ENCODE measurements at places on chromosomes 5 and 9.

DNA sequence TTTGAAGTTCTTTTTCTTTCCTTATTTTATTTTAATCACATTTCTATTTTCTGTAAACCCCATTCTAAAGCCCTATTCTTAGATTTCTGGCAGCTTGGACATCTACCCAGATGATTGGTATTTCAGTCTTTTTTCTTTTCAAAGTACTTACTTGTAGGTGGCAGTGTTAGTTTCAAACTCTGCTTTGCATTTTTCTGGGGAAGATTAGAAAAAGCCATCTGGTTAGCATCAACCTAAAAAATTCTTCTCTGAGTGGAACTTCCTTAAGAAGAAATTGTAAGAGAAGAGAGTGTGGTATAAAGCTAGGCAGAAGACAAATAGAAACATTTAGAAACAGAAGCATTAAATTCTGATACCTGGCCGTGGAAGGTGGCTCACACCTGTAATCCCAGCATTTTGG, 17.2 kb upstream of the TENT2 start:
- no peak for DNase-seq

GRCh38 chr5:124692324-124692723, 54.1 kb downstream of the ZNF608 start:
- no peak for DNase-seq

GRCh38 chr9:125654121-125654520, 52.9 kb downstream of the MAPKAP1 start:
- no peak for DNase-seq

DNA sequence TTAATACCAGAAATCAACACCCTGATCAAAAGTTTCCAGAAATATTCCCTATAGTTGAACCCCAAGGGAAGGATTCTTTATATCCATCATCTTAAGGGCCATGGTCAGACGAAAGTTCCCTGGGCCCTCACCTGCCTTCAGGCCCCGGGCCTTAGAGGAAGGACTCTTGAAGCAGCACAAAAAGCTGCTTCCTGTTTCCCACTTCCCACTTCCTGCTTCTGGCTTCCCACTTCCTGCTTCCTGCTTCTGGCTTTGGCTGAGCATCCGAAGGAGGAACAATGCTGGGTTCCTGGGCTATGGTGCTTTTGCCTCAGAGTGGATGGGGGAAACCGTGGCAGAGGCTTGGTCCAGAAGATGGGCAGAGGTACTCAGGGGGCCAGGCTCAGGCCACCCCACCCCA, 25.8 kb upstream of the DAP start:
- DNase-seq = no peak

DNA sequence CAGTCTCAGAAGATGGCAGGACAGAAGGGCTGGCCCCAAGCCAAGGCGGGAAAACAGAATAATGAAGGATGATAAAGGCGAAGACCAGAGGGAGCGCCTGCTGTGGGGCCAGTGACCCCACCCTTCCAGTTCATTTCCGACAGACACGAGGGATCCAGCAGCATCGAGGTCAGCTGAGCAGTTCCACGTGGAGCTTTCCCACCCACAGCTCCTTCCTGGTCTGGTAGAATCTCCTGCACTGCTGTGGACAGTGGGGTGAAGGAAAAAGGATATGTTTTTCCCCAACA, 265.9 kb upstream of the VLDLR start:
- DNase-seq = no peak

DNA sequence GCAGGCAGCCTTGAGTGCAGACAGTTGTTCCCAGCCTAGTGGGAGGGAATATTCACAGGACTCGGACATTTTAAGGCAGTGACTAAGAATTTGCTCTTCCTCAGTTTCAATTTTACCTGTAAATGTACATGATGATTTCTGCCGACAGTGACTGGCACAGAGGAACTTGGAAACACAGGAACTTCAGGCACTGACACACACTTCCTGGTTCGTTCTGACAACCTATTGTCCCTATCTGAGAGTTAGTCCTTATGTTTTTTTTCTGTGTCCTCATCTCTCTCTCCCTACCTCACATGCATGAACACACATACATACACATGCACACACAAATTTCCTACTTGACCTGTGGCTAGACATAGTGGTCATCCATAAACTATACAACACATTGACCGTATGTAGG, 89.4 kb upstream of the CD180 start:
- DNase-seq = no peak

DNA sequence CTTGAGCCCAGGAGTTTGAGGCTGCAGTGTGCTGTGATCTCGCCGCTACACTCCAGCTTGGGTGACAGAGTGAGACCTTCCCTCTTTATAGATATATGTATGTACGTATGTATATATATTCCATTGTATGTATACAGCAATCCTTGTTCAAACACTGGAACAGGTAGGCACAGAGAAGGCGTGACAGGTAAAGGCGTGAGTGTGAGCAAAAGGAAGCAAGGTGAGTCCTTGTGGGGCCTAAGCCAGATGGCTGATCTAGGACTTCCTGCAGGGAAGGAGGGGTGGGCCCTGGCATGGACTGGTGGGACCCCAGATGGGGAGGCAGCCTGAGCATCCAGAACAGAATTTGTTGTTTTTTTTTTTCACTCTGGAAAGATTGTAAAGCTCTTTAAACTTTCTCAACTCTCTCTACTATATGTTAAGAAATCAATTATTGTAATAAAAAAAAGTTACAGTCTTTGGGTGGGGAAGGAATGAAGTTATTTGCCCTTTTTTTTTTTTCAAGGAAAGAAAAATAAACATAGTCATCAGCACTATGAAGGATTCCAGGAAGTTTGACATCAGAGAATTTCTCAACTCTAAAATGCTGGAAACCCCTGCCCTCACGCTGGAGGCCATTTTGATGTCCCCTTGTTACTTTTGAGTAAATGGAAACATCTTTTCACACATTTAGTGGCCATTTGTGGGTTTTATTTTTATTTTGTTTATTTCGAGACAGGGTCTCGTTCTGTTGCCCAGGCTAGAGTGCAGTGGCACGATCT, 38.9 kb upstream of the STXBP1 start:
- DNase-seq = peak; percentile 2

Data from CD4-positive, alpha-beta T cell (primary cell).